ENCODE measurements at places on chromosomes 12 and 14.

GRCh38 chr14:104112609-104113571 lies 25.5 kb upstream of the KIF26A start:
- no peak for DNase-seq

DNA sequence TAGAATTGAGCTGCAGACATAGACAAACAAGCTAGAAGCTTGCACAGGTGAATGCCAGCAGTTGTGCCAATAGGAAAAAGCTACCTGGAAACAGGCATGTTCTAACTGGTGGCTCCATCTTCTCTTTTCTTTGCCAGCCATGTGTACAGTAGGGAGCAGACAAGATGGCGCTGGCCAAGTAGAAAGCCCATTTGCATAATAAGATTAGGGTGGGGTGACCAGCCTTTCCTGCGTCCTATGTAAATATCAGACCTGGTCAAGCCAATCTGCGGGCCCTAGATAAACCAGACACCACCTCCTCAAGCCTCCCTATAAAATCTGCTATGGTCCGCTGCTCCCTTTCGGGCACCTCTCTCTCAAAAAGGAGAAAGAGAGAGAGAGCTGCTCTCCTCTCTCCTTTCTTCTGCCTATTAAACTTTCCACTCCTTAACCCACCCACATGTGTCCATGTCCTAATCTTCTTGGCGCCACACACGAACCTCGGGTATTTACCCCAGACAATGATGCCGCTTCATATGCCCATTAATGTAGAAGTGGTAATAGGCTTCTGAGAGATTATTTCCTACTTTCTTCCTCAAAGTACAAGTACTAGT lies 201.0 kb downstream of the SLC25A21 start:
- no peak for DNase-seq

GRCh38 chr12:57459055-57459749 lies 383 bp upstream of the GLI1 start:
- DNase-seq, result peak; percentile 99

GRCh38 chr14:92984082-92984788 lies 61.3 kb downstream of the CHGA start:
- no peak for DNase-seq

Data from NCI-H510A treated with DMSO at 0.1 percent for 48 hours (cell line).